ENCODE measurements at places on chromosomes 7 and 10.
A peak's percentile ranks its signal among the peaks of the same experiment; 100 is the strongest.

GRCh38 chr7:155491812-155492211, 33.9 kb downstream of the EN2 start:
- DNase-seq: no peak

DNA sequence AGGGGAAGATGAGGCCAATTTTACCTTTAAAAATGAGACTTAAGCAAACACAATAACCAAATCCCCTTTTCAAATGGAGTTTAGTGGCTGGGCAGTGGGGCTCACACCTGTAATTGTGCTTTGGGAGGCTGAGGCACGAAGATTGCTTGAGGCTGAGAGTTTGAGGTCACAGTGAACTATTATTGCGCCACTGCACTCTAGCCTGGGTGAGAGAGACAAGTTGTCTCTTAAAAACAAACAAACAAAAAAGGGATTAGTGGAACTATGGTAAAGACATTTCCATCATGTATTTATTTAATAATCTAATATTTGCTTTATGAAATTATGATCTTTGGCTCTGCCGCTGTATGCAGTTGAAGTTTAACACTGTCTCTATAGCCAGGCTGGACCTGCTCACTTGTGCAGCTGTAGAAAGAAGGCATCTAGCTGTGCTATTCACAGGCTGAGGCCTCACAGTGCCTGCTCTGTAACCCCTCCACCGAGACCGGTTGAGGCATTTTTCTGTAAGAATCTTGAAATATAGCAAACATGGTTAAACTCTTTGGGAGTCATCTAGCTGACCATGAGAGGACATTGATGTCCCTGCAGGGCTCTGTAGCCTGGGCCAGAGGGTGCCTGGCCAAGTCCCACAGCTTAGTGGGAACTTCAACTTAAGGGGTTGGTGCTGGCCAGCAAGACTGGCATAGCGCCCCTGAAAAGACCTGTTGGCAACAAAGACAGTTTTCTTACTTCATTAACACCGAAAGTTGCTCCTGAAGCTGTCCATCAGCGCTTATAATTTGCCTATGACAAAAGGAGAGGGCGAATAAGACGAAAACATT, 131.8 kb downstream of the BMPER start:
- DNase-seq: no peak

- no peak for DNase-seq
Observed at GRCh38 chr7:98836811-98837629, 32.8 kb downstream of the TMEM130 start.

DNA sequence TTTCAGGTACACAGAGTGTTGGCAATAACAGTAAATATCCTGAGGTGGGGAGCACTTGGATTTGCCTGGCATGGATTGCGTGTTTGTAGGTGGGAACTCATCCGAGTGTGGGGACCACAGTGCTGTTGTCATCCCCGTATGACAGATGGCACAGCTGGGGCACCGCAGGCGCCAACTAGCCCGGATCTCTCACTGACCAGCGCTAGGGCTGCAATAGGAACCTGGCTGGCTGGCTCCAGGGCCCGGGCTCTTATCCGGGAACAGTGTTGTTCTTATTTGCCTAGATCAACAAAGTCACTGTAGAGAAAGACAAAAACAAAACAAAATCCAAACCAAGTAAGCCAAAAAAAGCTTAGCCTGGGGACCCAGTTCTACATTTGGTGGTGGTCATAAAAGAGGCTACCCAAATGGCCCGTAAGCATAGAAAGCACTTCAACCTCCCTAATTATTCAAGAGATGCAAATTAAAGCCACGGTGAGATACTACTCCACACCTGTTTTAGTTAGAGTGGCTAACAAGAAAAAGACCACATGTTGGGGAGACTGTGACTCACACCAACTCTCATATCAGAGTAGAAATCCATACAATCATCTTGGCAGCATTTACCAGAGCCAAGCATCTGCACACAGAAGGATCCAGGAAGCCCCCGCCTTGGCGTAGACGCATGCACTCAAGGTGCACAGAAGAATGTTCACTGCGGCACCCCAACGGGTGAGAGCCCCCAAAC, 27.2 kb upstream of the PFKFB3 start:
- no peak for DNase-seq

GRCh38 chr7:95006010-95006409, 98.6 kb downstream of the PPP1R9A start:
- DNase-seq: no peak

DNA sequence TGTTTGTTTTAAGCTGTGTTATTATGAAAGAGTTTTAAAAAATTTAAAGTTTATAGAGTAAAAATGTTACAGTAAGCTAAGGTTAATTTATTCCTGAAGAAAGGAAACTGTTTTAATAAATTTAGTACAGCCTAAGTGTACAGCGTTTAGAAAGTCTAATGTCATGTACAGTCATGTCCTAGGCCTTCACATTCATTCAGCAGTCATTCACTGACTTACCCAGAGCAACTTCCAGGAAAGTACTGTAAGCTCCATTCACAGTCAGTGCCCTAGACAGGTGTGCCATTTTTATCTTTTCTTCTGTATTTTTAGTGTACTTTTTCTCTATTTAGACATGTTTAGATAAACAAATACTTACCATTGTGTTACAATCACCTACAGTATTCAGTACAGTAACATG, 126.8 kb downstream of the TPK1 start:
- DNase-seq: no peak

DNA sequence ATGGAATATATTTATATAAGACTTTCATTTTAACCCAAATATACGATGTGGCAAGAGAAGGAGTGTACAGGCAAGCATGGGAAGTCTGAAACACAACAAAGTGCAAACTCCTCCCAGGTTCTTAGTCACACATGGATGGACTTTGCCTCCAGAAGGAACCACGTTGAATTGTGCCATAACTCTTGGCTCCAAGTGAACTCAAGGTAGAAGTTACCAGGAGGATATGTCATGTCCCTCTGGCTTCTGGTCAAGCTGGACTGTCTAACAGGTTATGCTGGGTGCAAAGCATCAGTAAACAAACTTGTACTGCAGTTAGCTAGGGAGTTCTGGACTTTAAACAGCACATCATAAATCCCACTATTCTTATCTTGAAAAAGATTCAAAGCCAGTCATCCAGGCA, 328.3 kb upstream of the TEX47 start:
- no peak for DNase-seq

- no peak for DNase-seq
Observed at GRCh38 chr7:155489158-155489840, 31.4 kb downstream of the EN2 start.

GRCh38 chr7:21076574-21076973, 289.9 kb upstream of the SP8 start:
- no peak for DNase-seq

GRCh38 chr10:80468002-80468401, 13.9 kb downstream of the TSPAN14 start:
- no peak for DNase-seq

DNA sequence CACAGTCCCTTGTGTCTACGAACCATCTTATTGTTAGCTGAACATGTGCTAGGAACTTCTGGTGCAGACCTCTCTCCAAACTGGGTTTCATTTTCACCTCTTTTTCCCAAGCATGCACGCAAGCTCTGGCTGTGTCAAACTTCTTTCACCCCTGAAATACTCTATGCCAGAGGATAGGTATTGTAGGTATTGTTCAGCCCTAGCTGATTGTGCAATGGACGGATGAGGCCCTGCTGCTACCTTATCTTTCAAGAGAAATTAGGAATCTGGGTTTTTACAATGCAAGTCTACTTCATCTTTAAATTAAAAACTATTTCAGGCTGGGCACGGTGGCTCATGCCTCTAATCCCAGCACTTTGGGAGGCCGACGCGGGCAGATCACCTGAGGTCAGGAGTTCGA, 28.3 kb upstream of the MRLN start:
- no peak for DNase-seq

GRCh38 chr10:50398823-50399222, 147.5 kb upstream of the ASAH2 start:
- no peak for DNase-seq

DNA sequence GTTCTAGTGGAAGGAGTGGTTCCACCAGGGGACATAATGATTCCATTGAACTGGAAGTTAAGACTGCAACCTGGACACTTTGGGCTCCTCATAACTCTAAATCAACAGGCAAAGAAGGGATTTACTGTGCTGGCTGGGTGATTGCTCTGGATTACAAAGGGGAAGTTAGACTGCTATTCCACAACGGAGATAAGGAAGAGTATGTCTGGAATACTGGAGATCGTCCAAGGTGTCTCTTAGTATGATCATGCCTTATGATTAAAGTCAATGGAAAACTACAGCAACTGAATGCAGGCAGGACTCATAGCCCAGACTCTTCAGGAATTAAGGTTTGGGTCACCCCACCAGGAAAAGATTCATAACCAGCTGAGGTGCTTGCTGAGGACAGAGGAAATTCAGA, 310.6 kb upstream of the MGMT start:
- DNase-seq: no peak

DNA sequence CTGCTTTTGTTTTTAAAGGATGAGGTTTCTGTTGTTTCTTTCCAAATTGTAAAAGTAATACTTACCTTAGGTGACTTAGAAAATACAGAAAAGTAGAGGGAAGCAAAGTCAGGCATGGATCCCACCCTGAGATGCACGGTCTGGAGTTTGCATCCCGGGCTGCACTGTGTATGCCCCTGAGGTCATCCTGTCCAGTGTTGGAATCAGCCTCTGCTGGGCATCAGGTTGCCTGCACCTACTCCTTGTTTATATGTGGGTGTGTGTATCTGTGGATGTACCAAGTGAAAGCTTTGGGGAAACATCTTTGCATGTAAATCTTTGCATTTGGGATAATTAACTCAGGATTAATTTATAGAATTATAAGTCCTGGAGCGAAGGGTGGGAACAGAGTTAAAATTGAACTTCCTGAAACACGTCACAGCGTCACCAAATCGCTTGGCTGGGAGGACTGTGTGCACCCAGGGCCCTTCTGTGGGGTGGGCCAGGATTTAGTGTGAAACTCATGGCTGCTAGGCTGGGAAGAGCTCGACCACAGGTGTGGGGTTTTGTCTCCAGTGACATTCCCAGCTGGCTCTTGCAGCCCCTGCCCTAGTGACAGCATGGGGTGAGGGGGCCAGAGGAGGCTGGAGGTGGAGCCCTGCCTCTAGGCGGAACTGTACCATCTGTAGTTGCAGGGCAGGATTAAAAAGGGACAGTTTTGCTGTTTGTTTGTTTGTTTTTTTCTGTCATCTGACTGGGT, 27.9 kb downstream of the GTF2IRD1 start:
- DNase-seq: no peak

DNA sequence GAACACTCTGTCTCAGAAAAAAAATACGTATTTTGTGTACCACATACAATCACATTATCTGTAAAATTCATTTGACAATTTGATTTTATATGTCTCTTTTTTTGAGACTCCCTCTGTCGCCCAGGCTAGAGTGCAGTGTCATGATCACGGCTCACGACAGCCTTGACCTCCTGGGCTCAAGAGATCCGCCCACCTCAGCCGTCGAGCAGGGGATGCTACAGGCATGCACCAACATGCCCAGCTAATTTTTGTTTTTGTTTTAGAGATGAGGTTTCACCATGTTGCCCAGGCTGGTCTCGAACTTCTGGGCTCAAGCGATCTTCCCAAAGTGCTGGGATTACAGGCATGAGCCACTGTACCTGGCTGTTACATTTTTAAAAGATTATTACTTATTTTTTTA, 11.6 kb upstream of the BAZ1B start:
- DNase-seq: no peak

GRCh38 chr10:45450866-45451265, 76.8 kb downstream of the ALOX5 start:
- no peak for DNase-seq

DNA sequence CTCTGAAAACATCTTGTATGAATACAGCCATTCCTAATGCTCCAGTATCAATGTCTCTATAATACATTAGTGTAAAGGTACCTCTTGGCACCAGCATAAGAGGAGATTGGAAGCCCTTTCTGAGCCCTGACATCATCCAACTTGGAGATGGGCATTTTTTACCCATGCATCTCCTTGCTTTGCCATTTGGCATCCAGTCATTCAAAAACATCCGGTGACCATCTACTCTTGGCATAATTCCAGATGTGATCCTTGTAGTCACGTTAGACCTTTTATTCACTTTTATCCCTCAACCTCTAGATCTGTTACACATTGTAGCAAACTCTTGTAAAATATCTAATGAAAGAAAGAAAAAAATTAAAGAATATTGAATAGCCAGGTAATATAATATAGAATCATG, 17.9 kb upstream of the SGMS1 start:
- DNase-seq: no peak

GRCh38 chr10:35271086-35271858, 65.0 kb upstream of the CCNY start:
- DNase-seq: no peak

GRCh38 chr10:51073453-51074237, 642 bp upstream of the PRKG1 start:
- DNase-seq: peak; percentile 51

DNA sequence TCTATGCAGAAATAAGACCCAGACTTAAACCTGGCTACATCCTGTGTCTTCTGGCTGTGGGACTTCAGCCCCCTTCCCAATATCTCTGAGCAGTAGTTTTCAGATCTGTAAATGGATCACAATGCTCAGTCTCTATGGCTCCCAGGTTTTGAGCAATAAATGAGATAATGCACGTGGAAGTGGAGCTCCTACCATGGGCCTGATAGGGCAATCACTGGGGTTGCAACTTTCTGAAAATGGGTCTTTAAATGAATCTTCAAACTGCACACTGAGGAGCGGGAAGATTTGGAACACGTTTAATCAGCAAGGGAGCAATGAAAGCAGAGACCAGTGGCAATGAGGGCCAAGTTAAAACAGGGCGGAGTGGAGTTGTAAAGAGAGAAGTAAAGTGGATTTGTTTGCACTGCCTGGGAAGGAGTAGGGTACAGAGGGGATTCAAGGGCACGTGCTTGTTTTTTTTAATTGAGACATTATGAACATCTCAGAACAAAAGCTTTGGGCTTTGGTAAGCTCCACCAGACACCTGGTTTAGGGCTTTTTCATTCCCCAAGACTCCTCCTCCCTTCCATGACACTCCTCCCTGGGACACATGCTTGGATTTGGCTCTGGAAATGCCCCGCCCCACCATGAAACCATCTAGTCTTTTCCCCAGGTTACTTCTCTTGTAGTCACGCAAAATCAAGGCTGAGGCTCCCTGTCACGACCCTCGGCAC, 42.7 kb downstream of the PAPSS2 start:
- no peak for DNase-seq

- peak; percentile 64 for DNase-seq
Observed at GRCh38 chr10:119341459-119342301, 134.3 kb downstream of the GRK5 start.

DNA sequence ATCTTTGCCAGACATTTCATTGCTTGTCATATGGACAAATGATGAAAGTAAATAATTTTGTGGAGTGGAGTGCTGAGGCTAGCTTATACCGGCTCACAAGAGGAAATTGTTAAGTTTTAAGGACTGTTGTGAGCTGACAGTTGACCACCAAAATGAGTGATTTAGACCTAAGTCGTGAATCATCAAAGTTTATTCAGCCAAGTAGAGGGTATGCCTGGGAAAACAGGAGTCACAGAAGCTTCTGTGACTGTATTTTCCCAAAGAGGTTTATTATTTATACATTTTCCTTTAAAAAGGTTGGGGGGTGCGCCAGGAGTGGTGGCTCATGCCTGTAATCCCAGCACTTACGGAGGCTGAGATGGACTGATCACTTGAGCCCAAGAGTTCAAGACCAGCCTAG, 21.8 kb downstream of the MRPS24 start:
- no peak for DNase-seq

Data from GM03348 (cell line).